ENCODE measurements at places on chromosomes 1 and 21.

DNA sequence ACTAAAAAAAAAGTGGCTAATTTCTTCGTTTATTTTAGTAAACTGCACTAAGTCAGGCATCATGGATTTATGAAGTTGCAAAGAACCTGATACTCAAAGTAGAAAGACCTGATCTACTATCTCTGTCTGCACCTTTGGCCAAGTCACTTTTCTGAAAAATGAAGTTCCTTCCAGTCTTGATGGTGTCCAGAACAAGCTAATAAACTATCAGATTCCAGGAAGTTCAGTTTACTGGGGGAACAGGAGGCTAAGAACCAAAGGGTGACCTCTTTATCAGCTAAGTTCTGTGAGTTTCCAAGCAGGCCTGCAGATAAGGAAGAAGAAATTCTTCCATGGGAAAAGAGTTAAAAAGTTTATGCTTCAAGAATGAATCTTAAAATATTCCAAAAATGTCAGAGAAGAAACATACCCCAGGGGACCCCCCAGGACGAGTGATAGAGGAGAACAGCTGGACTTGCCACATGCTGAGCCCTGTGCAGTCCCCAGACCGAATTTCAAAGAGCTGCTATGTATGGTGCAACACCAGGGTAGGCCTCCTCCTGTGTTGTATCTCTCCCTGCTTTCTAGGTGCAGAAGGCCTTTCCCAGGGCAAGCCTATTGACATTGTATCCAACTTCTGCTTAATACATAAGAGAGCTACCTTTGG is 72.8 kb upstream of the FGGY start:
- no peak for DNase-seq

DNA sequence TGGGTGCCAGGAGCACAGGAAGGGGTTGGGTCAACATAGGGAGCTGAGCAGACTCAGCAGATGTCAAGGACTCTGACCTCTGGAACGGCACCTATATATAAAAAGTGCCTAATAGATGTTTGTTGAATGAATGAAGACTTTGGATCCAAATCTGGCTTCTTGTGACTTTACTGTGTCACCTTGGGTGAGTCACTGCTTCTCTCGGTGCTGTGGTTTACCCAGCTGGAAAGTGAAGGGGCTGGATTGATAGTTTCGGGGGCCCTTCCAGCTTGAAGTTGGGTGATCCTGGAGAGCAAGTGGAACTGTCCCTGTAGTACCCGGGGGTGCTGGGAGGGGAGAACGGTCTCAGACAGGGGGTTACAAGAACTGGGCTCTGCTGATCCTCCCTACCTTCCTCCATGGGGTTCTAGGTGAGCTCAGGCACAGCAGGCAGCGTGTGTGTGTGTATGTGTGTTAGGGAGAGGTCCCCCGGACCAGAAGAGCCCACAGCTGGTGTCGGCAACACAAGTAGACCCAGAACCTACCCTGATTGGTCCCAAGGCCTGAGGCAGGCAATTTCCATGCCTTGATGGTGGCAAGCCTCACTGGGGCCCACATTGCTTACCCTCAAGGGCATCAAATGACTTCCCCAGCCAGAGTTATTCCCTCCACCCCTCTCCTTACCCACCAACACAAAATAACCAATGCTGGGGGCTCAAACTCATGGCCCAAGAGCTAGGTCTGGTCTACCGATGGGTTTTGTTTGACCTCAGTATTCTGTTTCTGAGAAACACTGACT is 5.5 kb upstream of the PADI1 start:
- no peak for DNase-seq

DNA sequence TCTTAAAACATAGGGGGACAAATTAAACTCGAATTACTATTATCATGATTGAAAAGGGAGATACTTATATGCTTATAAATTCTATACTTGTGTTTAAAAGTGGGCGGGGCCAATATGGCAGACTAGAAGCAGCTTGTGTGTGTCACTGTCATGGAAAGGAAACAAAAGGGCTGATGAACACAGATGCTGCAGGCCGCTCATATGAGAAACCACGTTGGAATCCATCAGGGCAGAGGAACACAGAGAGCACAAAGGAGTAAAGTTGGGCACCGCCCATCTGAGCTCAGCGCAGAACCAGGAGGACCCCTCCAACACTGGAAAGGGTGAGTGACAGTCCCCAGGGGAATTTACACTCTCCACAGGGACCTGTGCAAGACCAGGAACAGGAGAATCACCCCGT is 107.0 kb downstream of the SLC5A9 start:
- DNase-seq = no peak

DNA sequence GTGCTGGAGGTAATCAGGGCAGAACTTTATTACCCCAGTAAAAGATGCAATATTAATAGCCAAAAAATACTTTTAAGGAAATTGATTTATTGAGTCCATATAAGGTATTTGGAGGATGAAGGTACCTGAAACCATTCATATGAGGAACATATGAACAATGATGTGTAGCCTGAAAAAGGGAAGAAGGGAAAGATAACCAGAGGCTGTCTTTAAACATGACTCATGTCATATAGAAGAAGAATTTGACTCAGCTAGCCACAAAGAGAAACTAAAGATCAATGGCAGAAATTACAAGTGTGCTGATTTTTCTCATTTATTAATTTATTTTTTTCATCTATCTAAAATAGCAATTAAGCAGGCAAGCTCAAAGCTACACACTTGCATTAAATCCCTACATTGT is 136.2 kb upstream of the DUSP10 start:
- DNase-seq = peak; percentile 62

GRCh38 chr1:106952776-106953175 is 103.7 kb upstream of the PRMT6 start:
- no peak for DNase-seq

GRCh38 chr1:86750076-86750475 is 45.7 kb downstream of the SH3GLB1 start:
- no peak for DNase-seq

GRCh38 chr1:2637442-2638145 is 4.8 kb upstream of the MMEL1 start:
- DNase-seq = no peak

- DNase-seq = peak; percentile 11
These were observed 2.8 kb downstream of the SLC35D1 start for GRCh38 chr1:67051196-67051595.

DNA sequence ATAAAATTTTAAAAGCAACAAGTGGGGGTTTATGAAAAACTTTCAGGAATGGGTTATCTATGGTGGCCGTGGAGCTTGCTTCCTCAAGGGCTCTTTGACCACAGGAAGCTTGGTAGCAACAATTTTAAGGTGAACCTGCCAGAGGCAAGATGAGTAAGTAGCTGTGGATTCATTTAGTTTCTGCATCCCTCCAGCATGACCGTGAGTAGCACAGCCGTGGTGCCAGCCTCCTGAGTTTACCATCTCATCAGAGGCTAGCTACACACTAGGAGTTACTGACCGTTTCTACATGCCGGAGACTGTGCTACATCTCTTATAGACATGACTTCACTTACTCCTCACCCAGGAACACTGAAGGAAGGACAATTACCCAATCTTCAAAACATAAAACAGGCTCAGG is 30.1 kb upstream of the PLEKHG5 start:
- no peak for DNase-seq

DNA sequence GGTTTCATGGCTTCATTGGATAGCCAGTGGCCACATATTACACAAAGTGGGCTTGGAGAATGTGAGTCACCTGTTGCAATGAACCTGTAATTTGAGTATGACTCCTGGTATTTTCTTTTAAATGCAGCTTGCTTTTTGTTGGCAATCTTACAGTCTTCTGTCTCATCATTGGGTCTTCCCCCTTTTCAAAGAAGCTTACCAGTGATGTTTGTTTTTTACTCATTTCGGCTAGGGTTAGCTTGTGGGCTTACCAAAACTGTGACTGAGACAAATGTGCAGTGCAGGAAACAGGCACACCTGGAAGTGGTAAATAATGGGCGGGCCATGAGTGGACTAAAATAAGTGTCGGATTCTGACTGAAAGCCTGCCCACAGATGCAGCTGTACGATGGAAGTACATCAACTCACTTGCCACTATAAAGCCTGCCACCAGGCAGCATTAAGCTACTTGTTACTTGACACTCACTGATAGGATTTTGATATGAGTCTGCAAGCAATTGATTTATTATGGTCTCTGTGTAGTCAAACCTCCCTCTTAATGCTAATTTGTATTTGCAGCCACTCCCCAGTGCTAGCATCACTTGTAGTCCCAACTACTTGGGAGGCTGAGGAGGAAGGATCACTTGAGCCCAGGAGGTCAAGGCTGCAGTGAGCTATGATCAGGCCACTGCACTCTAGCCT is 4.2 kb downstream of the HHAT start:
- peak; percentile 91 for DNase-seq

DNA sequence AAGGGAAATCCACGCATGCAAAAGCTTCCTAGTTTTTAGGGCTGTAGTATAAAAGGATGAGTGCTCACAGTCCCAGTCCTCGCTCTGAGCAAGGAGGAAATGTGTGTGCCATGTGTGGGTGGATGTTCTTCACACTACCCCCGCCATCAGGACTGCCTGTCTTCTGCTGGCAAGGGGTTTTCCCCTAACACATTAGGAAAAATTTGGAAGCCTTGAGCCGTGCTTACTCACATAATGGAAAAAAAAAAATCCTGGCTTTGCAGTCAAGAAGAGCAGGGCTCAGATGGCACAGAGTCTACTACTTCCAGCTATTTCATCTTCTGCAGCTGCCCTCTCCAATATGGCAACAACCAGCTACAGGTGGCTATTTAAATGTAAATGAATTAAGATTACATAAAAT is 363.1 kb downstream of the PLPP3 start:
- DNase-seq = no peak

DNA sequence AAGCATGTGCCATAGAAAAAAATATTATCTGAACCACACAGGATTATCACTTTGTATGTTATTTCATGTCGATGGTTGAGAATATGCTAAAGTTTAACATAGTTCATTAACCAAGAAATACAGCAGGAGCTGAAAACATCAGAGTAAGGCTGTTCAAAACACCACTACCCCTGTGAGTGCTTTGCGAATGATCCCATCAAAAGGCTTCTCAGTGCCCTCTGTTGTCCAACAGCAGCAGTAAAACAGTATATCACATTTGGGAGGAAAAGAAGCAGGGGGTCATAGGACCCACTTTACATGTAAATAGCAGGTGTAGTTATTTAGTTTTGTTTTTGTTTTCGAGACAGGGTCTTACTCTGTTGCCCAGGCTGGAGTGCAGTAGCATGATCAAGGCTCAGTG is 289.4 kb upstream of the FMN2 start:
- no peak for DNase-seq

DNA sequence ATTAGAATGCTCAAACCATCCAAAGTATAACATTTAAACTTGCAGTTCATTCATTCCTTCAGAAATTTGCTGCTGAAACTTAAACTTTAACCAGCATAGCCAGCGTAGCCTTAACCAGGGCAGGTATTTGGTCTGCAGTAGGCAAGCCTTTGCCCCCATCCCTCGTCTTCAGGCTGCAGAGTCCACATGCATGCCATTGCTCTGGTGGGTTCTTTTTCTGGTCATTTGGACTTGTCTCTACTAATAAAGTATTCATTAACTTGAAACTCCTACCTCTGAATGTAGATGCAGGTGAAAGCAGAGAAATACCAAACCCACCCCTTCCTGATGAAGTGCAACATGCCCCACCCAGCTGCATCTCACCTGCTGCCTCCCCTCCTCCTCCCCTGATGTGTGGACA is 100.2 kb downstream of the CAMTA1 start:
- no peak for DNase-seq

GRCh38 chr1:223338811-223339746 is 24.9 kb downstream of the SUSD4 start:
- no peak for DNase-seq

- DNase-seq = no peak
These were observed 5.2 kb downstream of the SLC2A1 start for GRCh38 chr1:42953182-42954180.

GRCh38 chr1:161230762-161231161 is 4.9 kb downstream of the TOMM40L start:
- no peak for DNase-seq

DNA sequence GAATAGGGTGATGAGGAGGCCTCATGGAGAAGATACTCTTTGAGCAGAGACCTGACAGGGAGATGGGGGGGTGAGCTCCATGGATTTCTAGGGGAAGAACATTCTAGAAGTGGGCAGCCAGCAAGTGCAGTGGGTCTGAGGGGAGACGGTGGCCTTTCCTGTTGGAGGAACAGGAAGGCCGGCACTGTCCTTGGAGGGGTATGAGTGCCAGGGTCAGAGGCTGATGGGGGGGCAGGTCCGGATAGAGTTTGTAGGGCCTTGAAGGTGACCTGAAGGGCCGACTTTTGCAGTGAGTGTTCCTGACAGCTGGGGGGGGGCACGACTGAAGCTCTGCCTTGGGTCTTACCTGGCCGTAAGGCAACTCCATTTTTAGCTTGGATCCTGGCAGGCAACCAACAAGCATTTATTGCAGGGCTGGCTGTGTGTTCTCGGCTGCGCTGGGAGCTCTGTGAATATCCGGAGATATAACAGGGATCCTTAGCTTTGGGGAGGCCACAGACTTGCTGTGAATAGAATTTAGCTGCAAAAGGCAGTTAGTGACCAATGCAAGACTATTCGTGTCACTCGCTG is 130.6 kb downstream of the MRPS6 start:
- no peak for DNase-seq

GRCh38 chr1:214281021-214281719 is at the start of gene SMYD2:
SMYD2 (plus strand) TSS chr1:214281159; CDS start chr1:214281255, 96 bp downstream.
- peak; percentile 79 for DNase-seq

DNA sequence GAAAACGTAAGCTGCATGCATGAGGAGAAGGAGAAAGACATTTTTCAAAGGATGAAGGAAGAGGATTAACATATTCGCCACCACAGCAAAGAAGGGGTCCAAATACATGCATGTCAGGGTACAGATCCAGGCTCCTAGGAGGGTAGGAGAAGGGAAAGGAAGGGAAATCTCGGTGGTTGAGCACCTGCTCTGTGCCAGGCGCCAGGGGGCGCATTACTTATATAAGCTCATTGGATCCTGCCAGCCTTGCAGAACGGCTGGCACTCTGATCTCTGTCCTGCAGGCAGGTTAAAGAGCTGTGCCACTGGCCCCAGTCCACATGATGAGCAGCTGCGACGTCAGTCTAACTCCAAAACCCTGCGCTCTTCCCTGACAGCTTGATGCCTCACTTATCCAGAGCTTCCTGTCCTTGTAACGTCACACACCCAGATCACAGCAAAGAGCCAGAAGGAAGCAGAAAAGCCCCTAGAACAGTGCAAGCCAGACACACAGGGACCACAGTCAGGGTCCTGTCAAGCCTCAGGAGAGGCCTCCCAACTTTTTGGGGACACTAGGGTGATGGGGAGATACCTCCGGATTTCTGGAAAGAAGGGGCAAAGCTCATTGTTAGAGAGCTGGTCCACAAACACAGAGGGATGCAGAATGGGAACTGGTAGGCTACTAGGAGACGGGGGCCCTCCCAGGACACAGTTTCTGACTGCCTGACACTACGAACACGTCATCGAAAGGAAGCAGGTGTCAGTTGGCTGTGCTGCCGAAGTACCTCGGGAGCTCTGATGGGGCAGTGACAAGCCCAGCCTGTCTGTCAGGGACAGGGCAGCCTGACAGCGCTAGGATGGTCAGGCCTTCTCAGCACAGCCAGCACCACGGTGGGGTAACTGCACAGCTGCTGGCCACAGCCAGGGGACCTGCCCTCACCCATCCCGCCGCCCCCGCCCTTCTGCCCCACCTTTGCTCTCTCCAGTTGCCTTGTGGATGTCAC is 99.1 kb downstream of the BEND5 start:
- peak; percentile 66 for DNase-seq

Measured in GM12865 (cell line).